ENCODE measurements at places on chromosomes 7 and 10.

DNA sequence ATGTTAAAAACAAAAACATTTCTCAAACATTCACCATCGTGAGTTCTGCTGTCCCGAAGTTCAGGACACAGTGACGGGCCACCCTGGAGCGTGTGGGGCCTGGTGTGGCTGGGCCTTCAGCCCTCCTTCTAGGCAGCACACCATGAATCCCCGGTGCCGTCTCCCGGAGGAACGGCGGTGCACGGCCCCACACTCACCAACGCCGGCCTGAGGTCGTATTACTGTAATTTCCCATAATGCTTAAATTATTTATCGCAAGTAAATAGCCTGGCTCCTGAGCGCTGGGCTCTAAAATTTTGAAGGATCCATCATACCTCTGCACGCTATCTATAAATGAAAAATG, 1.4 kb downstream of the STK32C start:
- DNase-seq = no peak

GRCh38 chr7:323410-323809, 33.4 kb downstream of the FOXL3 start:
- DNase-seq = no peak

DNA sequence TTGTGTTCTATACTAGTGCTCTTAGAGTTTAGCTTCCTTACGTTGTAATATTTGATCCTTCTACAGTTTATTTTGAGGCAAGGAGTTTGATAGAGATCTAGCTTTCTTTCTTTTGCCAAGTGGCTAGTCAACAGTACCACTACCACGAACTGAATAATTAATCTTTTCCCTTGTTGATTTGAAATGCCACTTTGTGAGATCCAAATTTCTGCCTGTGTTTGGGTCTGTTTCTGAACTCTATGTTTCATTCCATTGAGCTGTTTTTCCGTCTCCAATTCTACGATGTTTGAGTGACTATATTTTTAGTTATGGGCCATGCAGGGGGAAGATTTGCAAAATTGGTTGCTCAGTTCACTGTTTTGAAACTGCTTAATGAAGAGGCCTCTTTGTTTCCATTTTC, 134.7 kb downstream of the KIAA1217 start:
- no peak for DNase-seq

- no peak for DNase-seq
These were observed 50.5 kb upstream of the TRIM8 start for GRCh38 chr10:102593804-102594079.

DNA sequence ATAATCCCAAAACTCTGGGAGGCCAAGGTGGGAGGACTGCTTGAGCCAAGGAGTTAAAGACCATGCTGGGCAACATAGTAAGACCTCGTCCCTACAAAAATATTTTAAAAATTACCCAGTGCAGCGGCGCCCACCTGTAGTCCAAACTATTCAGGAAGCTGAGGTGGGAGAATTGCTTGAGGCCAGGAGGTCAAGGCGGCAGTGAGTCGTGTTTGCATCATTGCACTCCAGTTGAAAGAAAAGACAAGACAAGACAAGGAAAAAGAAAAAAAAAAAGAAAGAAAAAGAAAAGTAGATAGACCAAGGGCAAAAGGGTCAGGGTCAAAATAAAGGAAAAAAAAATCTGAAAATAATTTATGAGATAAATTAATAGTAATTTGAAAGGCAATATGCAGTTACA, 5.8 kb downstream of the ANXA7 start:
- no peak for DNase-seq

DNA sequence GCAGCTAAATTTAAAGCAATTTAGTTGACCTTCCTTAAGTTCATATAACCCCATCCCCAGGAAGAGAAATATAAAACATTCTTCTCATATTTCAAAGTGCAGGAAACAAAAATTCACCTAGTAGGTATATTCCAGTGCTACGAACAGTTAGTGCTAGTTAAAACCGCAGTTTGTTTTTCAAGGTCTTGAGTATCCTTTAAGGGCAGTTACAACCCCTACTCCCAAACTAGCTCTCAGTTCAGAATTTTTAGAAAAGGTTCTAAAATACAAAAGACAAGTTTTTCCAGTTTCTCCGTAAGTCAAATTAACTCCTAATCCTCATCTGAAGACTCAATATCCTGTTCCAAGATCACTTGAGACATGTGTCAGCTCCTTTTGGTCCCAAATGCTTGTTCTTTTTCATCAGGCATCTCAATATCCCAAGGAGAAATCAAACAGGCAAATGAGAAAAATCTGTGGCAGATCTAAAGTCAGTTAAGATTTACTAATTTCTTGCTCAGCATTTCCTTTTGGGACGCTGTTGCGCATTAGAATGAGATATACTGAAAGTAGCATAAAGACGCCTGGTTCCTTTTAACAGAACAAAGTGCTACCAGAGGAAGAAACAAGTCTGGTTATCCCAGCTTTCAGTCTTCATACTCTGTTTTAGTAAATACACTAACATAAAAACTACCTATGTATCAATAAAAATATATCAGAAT, 51.8 kb downstream of the ARHGAP12 start:
- no peak for DNase-seq

DNA sequence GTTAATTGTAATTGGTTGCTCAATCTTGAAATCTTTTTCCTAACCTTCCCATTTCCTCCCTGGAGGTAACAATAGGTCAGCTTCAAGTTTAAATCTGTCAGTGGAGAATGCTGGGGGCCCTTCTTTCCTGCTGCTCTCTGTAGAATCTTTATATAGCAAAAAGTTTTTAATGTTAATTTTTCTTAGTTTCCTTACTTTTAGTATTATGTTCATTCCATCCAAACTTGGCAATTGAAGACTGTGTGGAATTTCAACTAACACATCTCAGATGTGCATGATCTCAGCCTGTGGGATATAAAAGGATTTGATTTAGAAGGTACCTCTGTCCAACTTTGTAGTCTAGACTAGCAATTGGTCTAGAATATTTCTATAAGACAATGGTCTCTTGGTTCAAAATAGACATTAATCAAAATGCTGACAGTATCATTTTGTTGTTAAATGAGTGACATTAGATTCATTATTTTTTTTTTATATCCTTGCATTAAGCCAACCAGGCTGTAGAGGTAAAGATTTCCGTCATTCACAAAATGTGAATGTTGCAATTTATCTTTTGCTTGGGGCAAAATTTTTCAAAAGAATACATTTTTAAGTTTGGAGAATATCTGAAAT, 100.4 kb upstream of the SEMA3A start:
- DNase-seq = no peak

- no peak for DNase-seq
These were observed 169.4 kb downstream of the TEX36 start for GRCh38 chr10:125513429-125514182.

- DNase-seq = peak; percentile 72
These were observed 233.6 kb downstream of the SNX13 start for GRCh38 chr7:17706734-17707133.

DNA sequence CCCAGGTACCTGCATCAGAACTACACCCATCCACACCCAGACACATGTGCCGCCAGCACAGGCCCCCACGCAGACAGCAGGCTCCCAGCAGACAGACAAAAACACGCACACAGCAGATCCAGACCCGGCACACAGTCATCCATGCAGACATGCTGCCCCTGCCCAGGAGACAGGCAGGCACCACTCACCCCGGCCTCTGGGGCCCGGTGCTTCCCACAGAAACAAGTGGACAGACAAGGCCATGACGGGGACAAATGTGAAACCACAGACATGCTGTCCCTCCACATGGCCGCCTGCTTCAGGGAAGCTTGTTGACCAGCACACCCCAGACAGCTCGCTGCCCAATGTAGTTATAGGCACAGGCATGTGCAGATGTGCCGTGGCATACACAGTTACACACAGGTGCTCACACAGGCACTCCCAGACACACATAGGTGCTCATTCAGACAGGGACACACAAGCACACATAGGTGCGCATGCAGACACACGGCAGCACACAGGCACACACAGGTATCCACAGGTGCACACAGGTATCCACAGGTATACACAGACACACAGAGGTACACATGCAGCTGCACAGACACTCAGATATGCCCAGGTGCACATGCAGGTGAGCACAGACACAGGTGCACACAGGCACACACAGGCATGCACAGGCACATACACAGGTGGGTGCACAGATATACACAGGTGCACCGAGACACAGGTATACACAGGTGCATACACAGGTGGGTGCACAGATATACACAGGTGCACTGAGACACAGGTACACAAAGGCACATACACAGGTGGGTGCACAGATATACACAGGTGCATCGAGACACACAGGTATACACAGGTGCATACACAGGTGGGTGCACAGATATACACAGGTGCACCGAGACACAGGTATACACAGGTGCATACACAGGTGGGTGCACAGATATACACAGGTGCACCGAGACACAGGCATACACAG, 10.5 kb upstream of the SCART1 start:
- no peak for DNase-seq

DNA sequence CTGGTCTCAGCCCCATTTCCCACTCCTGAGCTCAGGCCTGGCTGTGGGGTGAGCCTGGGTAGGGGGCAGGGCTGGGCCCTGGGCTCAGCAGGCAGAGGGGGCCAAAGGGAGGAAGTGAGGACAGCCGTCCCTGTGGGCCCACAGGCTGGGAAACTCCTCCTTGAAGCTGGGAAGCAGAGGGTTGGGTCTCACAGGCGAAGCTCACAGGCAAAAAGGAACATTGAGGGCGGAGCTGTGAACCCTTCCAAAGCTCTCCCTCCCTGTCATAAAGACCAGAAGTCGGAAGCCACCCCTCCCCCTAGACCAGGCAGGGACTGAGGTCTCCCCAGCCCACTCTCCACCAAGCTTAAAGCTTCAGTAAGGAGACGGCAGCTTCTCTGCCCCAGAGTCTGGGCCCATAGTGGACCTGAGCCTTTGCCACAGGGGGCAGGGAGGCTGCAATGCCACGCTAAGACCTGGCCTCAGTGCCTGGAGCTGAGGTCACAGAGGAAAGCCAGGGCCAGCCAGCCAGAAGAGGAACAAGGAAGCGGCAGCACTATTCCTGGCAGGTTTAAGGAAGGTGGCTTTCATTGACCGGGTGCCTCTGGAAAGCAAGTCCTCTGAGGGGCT, 1.0 kb upstream of the KCP start:
- DNase-seq = no peak

DNA sequence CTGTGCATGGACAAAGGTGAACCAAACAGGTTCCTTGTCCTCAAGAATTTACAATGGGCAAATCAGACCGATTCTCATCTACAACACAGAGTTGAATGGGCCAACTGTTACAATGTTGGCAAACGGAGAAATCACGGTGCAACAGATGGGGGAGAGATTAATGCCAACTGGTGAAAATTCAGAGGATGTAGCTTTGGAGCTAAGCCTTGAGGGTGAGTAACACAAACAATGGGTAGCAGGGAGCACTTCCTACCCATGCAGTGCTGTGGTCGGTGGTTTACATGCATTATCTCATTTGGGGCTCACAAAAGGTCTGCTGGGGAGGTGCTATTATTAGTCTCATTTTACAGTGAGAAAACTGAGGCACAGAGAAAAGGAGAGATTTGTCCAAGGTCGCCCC, 902 bp upstream of the NFE2L3 start:
- no peak for DNase-seq

DNA sequence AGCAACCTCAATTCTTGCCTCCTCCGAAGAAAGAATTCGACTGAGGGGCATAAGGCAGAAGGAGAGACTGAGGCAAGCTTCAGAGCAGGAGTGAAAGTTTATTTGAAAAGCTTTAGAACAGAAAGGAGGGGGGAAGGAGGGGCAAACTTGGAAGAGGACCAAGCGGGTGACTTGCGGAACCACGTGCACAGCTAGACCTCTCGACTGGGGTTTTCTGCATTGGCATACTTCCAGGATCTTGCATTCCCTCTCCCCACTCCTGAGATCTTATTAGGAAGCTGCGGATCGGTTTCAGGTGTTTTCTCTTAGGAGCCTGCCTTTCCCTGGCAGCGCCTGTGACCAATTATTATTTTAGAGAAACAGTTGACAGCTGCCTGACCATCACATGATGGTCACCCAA, 20.3 kb upstream of the CPXM2 start:
- DNase-seq = peak; percentile 3

DNA sequence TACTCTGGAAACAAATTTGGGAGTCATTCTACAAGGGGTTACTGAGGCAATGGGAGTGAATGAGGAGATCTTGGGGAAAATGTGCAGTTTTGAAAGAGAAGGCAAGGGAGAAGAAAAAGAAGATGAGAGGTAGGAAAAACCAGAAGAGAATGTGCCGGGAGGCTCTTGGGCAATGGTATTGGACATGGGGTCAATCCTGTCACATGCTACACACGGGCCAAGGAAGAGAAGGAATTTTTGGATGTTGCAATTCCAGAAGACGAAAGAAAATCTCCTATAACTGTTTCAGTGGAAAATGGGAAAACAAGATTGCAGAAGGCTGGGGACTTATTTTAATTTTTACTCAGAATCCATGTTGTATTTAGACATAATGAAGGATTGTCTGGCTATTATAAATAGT, 615.0 kb downstream of the PHTF2 start:
- DNase-seq = no peak

- peak; percentile 29 for DNase-seq
These were observed 1.5 kb upstream of the RALA start for GRCh38 chr7:39621784-39622411.

DNA sequence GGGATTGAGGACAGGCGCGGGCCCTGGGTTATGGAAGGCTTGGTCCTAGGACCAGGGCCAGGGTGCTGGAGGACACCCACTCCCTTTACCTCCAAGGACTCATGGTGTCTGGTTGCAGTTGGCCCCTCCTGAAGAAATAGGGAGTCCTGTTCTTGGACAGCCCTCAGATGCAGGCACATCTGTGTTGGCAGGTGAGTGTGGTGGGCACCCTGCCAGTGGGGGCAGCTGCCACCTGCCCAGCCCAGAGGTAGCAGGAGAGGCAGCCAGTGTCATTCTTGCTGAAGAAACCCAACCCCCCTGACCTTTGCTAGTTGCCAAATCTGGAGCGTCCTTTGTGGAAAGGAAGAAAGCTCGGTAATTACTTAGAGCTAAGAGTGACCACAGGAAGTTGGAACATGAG, 8.3 kb downstream of the GALNT17 start:
- no peak for DNase-seq

- DNase-seq = no peak
These were observed 19.6 kb downstream of the C10orf62 start for GRCh38 chr10:97608991-97609561.

- DNase-seq = no peak
These were observed 559.7 kb upstream of the LRRN3 start for GRCh38 chr7:110531186-110531585.

- no peak for DNase-seq
These were observed 303.0 kb downstream of the ARL4A start for GRCh38 chr7:12990440-12990839.

- no peak for DNase-seq
These were observed 93.2 kb downstream of the REEP3 start for GRCh38 chr10:63614371-63614891.

- DNase-seq = no peak
These were observed 132.1 kb downstream of the KLF6 start for GRCh38 chr10:3652886-3653285.

DNA sequence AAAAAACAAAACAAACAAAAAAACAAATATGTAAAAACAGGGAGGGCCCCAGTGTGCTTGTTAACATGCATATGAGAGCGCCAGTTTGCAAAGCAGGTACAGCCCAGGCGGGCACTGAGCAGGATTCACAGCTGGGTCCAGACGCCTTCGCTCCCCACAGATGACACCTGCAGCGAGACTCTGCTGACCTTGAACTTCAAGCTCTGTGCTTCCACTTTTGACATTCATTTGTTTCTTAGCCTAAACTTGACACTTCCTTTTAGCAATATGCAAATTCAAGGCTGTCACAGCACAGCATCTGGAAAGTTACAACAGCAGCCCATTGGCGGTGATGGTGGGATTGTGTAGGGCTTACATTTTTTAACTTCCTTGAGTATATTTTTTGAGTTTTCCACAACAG, 88.8 kb upstream of the TNS3 start:
- DNase-seq = no peak

GRCh38 chr7:105199386-105199785, 185.4 kb downstream of the KMT2E start:
- no peak for DNase-seq
